GM06990 (cell line): ENCODE measurements at places on chromosomes 2 and 18.

DNA sequence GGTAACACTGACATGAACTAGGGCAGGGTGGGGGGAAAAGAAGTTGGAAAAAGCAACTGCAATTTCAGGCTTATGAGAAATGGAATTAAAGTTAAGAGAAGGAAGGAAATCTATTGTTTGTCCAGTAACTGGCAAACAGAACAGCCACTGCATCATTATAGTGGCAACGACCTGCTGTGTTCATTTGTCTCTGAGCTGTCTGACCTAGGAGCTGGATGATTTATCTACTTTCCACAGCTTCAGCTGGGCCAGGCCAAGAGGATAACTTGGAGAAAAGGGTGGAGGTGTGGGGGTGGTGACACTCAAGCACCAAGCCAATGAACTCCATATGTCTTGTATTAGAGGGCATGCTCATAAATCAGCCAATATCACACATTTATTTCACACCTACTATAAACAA, 291.5 kb upstream of the KLHL29 start:
- no peak for DNase-seq

GRCh38 chr2:229407170-229407569, 136.1 kb upstream of the PID1 start:
- DNase-seq, result no peak

DNA sequence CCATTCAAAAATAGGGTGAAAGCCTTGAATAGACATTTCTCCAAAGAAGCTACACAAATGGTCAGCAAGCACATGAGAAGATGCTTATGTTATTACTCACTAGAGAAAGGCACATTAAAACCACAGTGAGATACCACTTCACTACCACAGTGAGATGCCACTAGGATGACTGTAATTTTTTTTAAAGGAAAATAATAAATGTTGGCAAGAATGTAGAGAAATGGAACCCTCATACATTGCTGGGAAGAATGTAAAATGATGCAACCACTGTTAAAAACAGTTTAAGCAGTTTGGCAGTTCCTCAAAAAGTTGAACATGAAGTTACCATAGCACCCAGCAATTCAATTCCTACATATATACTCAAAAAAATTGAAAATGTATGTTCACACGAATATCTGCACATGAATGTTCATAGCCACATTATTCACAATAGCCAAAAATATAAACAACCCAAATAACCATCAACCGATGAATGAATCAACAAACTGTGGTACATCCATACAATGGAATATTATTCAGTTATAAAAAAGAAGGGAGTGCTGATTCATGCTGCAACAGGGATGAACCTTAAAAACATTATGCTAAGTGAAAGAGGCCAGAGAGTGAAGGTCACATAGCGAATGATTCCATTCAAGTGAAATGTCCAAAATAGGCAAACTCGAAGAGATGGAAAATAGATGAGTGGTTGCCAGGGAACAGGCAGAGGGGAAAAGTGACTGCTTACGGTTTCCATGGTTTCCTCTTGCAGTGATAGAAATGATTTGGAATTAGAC, 156.2 kb upstream of the NDUFV2 start:
- no peak for DNase-seq

- DNase-seq, result no peak
Observed at GRCh38 chr2:150572194-150572766, 84.8 kb upstream of the RND3 start.

DNA sequence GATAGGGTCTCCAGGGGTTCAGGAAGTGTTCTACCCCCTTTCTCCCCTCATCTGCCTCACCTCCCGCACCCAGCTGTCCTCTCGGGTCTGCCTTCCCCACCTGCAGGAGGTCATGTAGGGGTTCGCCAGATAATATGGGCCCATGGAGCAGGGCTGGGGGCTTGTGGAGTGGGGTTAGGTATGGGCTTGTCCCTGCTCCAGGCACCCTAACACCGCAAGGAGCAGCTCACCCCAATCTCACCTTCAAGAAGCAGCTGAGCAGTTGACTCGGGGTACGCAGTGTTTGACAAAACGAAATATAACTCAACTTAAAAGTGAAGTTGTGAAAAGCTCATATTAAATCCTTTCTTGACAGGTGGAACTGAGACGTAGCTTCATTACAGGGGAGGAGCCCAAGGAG, 99.6 kb downstream of the CTIF start:
- no peak for DNase-seq

- DNase-seq, result no peak
Observed at GRCh38 chr2:17318013-17318412, 200.2 kb downstream of the RAD51AP2 start.

DNA sequence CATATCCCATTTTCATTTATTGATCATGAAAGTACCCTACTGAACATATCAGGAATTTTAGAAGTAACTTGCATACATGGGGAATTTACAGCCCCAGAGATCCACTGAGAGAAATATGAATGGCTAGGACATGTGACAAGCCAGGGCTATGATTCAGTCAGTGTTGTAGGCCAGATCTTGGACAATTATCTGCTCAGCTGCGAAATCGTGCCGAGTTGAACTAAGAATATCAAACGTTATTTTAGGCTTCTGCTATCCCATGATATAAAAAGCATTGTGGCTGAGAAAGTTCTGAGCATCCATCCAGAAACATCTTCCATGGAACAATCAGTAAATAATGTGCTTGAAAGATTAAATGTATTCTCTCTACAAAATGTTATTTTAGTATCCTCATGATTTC, 85.7 kb upstream of the UNC80 start:
- no peak for DNase-seq

- DNase-seq, result no peak
Observed at GRCh38 chr2:34806396-34806795, 1207.3 kb upstream of the FAM98A start.

DNA sequence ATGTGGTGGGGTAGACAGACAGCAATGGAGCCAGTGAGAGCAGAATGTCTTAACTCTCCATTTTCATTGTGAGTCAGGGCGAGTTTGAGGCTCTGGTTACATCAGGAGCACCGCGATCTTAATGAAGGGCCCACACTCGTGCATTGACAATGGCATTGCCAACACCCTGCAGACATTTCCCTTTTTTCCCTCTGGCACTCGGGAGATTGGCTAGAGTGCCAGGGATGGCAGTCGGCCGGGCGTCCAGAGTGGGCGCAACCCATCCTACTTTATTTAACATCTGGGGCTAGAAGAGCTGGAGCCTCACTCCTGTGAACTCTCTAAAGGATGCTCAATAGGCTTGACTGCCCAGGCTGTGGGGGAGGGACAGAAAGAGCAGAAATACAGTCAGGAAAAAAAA, 9.7 kb downstream of the PROKR1 start:
- no peak for DNase-seq

DNA sequence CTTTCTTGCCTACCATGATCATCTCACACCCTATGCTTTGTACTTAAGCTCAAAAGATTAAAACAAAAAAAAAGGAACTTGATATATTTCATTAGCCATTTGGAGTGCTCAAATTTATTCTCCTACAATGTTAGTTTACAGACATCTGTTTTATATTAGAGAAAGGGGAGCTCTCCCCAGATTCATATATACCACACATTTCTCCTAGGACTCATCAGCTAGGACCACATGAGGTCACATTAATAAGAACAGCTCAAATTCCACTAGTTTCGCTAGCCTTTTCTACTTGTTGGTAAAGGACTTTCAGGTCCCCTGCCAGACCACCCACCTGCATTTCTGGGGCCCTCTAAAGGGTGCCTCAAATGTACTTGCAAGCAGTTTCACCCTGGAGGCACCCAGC, 151.2 kb upstream of the MMADHC start:
- DNase-seq, result no peak

DNA sequence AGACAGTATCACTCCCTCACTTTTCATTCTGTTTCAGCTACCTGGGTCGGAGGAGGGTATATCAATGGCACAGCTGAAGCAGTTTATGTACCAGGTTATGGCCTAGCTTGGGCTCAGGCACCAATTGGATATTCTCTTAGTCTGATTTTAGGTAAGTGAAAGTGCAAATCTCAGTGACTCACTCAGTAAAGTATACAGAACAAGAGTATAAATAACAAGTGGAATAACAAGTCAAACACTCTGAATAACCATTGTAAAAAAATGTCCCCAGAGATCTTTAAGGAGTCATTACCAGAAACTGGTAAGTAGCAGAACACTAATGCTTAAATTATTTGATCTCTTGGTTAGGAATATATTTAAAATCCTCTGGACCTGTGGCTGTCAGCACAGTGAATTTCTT, 5.7 kb downstream of the SLC5A7 start:
- DNase-seq, result no peak

GRCh38 chr2:37090019-37090477, 5.7 kb downstream of the GPATCH11 start:
- peak; percentile 63 for DNase-seq

DNA sequence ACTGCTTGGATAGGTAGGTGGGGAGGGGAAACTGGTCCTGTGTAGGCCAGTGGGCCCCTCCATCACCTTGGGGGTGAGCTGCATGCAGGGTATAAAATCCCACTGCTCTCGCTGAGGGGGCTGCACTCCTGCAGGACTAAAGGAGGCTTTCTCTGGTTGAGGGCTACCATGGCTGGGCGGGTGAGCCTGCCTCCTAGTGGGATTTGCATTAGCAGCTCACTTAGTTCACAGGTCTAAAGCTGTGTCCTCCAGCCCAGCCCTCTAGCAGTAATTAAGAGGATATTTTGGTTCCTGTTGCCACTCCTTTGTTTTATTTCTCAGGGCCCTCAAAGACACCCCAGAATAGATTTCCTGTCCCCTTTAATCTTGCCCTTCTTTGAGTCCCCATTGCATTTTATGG, 24.6 kb downstream of the TMEM127 start:
- DNase-seq, result no peak

- no peak for DNase-seq
Observed at GRCh38 chr2:81876624-81877023, 1572.1 kb upstream of the LRRTM1 start.

DNA sequence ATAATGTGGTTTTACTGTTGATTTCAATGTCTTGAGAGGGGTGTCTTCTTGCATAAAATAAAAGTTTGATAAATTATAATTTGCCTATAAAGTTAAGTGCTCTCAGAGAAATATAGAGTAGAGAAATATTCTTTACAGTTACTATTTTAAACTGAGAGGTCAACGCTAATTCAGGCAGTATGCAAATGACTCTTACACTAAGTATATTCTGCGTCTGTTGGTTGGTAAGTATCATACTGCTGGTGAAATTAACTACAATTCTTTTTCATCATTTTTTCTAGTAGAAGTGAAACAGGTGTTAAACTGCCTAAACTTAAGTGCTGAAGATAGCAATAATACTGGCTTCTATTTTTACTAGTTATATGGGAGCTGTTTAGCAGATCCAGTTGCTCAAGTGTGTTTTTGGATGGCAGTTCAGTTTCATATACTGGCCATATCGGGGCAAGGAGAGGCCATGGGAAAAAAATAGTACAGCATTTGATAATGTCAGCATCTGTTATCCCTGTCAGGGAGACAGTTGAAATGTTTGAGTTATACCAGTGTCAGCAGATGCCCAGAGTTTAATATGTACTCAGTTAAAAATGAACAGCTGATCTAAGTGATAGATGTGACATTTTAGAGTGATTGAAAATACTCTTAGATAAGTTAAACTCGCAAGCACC, 86.2 kb downstream of the MIB1 start:
- DNase-seq, result no peak

DNA sequence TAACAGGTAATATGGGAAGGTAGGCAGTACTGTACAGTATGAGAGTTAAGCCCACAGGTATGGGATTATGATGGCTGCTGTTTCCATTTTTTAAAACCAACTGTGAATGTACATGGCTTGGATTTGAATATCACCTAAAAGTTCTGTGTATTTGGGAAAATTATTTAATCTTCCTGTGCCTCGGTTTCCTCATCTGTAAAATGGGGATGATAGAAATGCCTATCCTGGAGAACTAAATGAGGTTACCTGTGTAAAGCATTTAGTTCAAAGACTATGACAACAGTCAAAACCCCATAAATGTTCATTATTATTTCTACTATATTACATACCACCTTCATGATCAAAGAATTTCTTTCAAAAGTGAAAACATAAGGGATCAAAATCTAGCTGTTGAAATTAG, 3.6 kb downstream of the KLHL41 start:
- no peak for DNase-seq

DNA sequence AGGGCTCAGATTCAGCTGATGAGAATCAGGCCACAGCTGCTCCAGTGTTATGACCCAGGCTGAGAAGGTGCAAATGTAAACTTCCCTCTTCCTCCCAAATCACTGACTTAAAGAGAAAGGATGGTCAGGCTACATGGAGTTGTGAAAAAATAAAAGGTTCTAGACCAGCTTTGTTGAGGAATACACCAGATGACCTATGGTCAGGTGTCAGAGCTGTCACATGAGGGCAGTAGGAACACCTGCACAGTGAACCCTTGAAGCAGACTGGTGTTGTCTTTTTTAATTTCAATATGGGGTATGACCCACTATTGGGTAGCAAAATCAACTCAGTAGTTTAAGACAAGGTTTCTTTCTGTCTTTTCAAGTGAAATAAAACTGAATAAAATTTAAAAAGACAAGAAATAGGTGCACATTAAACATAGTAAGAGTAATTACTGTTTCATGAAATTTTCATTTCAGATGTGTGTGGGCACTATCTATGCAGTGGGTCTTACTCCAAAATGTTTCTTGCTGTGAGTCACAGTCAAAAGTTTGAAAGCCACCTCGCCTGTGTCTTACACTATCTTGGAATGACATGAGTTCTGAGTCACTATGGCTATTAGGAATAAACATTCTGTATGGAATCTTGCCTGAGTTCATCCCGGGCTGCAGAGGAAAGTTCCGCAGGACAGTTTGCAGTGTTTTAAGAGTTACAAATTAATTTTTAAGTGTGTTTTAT, 83.6 kb downstream of the ACVR1 start:
- no peak for DNase-seq

- DNase-seq, result no peak
Observed at GRCh38 chr2:127631541-127631996, 14.4 kb upstream of the GPR17 start.

DNA sequence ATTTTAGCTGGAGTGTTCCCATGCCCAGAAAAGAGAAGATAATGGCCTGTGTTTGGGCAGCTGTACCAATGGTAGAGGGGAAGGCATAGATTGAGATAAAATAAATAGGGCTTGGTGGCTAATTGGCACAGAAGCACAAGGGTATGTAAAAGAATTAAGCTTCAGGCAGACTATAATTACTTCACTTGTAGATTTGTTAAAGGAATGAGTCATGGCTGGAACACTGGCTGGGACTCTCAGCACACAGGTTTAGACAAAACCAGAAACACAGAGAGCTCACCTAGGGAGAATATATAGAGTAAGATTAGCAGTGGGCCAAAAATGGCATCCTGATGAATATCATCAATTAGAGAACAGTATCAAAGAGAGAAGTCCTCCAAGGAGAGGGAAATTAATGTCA, 198.3 kb upstream of the FIGN start:
- no peak for DNase-seq

DNA sequence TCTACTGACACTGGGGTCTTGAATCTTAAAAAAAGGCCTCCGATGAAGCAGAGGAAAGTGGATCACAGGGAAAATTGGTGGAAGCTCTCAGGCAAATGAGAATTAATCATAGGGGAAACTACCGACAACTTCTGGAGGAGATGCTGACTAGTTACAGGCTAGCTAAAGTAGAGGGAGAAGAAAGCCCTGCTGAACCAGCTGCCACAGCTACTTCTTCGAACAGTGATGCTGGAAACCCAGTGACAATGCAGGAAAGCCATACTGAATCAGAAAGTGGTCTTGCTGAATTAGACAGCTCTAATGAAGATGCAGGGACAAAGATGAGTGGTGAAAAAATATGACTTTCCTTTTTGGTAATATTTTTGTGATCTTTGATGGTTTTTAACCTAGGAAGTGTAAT, 44.9 kb upstream of the SLC3A1 start:
- no peak for DNase-seq

GRCh38 chr2:42492691-42493467, 903 bp downstream of the KCNG3 start:
- peak; percentile 25 for DNase-seq

- no peak for DNase-seq
Observed at GRCh38 chr2:173184031-173185004, 108.7 kb downstream of the MAP3K20 start.
